Stimulated activated CD4-positive, alpha-beta T cell treated with anti-CD3 and anti-CD28 coated beads, Interleukin-4, amount 100 ng/mL, for 1 hour (primary cell): ENCODE measurements at places on chromosomes 6 and 20.
A peak's percentile ranks its signal among the peaks of the same experiment; 100 is the strongest.

GRCh38 chr20:10642856-10643559 lies 30.8 kb downstream of the JAG1 start:
- no peak for DNase-seq

GRCh38 chr6:5132731-5133130 lies 47.6 kb downstream of the PPP1R3G start:
- DNase-seq, result no peak

DNA sequence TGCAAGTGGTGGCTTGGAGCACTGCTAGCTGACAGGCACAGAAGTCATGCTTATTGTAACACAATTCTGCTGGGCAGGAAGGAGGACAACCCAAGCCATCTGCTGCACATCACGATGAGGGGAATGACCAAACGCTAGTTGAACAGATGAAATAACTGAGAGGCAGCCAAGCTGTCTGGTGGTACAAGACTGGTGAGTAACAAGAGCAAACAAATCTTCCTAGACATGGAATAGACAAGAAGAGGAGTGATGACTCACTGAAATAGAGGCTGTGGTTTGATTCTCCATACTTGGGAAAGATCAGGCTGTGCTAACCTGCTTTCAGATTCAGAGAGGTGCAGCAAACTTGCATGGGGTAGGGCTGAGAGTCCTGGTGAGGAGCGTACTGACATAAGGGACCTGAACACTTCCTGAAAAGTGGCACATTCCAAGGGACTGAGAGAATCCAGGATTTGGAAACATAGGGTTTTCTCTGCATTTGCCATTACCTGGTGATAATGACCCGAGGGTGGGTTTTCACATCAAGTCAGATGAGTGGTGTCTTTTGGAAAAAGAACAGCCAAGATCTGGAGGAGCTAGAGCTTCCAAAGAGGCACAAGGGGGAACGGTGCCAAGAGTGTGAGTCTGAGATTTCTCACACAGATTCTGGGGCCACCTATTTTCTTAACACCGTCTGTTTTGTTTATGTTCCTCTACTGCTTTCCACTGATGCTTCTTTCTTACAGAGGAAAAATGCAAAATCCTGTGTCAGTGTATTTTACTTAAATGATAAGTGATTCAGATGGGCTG lies 60.0 kb downstream of the PRL start:
- no peak for DNase-seq

DNA sequence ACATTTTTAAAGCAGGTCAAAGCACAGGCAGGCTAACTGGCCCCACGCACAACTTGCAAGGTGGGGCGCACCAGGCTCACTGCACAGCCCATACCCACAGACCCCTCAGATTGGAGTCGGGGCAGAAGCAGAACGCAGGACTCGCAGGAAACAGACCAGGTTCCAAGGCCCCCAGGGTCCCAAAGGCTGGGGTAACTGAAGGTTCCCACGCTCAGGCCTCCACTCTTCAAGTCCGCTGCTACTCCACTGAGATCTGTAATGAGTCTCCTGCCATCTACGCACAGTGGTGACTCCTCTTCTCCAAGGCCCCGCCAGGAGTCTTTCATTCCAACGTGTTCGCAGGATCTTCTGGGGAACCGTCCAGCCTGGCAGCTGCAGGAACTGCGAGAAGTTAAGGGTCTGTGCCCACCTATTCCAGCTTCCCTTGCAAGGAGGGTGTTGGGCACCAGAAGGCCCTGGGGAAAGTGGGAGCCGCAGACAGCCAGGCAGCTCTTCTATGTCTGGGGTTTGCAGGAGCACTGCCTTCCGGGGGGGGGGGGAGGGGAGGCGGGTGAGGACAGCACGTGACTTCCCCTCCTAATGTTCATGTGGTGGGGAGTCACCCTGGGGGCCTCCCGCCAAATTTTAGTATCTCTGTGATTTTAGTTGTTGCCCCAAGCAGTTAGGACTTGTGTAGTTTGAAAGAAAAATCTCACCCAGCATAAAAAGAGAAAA lies 2.0 kb upstream of the TAF4 start:
- DNase-seq, result no peak

- no peak for DNase-seq
Measured at GRCh38 chr20:7984192-7984591, 35.4 kb downstream of the TMX4 start.

GRCh38 chr20:54938707-54939106 lies 463.3 kb downstream of the DOK5 start:
- no peak for DNase-seq

GRCh38 chr6:121297694-121298093 lies 36.6 kb downstream of the TBC1D32 start:
- DNase-seq, result no peak

DNA sequence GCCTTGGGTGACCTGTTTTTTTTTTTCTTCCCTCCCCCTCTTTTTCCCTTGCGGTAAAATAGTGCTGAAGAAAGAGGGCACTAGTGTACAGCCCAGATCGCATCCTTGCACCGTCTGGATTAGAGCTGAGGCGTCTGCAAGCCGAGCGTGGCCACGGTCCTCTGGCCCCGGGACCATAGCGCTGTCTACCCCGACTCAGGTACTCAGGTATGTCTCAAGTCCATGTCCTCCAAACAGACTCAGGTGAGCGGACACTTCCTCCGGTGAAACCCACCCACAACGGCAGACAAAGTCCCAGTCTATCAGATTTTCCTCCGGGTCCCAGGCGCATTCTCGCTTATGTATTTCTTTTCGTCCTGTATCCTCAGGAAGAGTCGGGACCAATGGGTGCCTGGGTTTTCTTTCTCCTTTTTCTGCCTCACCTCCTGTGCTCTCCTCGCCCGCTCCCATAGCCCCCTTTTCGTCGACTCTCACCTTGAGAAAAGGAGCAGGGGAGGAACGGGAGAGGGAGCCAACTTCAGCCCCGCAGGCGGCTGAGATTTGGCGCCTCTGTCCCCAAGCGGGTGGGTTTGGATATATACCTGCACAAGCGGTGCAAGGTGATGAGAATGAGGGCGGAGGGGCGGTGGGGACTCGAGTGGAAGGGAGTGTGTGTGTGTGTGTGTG lies 1.1 kb upstream of the GRM1 start:
- DNase-seq, result no peak

DNA sequence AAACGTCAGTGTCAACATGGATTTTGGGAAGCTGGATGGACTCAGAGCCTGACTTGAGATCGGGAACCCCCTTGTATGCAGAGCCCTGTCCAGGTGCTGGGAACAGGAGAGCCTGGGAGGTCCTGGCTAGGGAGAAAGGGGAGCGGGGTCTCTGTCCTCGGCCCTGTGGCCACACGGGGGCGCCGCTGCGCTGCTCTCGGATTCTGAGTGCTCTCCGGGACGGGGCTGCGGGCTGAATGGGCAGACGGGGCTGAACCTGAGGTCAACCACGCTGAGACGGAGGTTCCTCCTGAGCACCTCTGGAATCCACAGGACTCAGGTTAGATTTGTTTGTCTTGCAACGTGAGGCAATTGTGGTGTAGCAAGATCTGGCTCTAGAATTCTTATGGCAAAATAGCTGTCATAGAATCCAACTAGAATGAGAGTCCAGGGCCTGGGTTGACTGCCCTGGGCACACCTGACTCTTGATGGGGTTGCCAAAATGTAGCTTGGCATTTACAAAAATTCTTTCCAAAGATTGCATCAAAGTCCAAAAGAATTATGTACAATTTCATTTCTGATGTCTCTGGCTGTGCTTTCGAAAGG lies 20.6 kb upstream of the HLA-F start:
- peak; percentile 80 for DNase-seq

DNA sequence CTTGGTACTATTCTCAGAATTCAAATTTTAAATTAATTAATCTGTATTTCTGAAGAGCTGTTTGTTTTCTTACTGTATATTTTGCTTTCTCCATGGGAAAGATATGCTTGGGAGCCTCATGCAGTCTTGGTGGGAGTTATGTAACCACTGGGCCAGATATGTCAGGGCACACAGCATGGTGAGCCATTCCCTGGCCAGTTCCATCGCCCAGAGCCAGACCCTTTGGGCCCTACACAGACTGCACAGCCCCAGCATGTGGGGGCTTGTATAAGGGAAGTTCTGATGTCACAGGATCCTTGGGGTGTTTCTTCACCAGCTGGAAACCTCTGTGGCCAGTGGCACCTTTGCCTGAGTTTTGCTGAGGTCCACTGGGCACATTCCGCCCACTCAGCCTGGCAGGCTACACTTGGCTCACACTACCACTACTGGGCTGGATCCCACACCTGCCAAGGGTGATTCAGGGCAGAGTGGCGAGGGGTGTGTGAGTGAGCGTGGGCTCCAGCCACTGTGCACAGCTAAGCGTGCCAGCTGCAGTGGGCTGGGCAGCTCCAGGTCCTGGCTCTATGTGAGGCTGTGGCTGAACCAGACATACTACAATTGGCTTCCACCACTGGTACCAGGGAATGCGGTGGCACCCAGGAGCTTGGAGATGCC lies 293.5 kb downstream of the ARHGAP18 start:
- no peak for DNase-seq

GRCh38 chr20:33400812-33401183 lies 521 bp downstream of the CDK5RAP1 start:
- DNase-seq, result no peak

- no peak for DNase-seq
Measured at GRCh38 chr6:144434308-144434990, 149.3 kb downstream of the UTRN start.

DNA sequence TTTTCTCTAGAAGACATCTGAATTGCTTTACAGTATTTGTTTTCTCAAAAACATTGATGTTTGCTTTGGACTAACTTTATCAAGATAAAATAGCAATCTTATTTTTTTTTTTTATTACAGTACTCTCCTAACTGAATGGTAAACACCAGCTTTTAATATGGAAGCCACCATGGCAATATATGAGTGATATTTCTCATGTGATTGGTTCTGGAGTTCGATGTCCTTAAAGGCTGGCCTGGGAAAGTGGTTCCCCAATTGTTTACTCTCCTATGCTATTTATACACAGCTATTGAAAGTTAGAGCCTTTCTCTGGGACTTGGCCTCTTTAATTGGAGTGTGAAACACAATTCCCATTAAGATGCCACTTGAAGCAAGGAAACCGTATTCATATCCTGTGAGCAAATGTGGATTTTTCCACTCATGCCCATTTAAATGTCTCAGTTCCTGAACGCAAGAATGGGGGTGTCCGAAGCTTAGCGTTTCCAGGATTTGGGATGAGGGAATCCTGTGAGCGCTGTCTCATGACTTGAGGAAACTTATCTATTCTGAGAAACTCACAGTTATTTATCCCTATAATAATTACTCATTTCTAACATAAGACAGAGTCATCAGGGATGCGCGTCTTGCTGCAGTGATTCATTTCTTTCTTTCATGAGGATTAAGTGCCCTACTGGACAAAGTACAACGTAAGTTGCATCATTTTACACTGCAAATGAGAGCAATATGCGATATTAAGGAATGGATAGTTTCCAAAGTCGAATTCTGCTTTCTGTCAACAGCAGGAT lies 143.3 kb upstream of the PREP start:
- DNase-seq, result no peak

GRCh38 chr6:99285881-99286280 lies 63.6 kb downstream of the FAXC start:
- no peak for DNase-seq

DNA sequence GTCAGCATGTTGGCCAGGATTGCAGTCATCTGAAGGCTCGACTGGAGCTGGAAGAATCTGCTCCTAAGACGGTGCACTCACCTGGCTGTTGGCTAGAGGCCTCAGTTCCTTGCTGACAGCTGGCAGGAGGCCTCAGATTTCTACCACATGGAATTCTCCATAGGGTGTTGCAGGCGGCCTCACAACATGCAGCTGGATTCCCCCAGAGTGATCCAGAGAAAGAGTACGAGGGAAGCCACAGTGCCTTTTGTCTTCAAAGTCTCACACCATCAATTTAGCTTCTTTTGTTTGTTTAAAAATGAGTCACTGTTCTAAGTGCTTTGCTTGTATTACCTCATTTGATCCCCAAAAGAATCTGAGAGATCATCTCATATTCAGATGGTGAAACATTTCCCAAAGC lies 65.5 kb upstream of the FYN start:
- DNase-seq, result no peak

DNA sequence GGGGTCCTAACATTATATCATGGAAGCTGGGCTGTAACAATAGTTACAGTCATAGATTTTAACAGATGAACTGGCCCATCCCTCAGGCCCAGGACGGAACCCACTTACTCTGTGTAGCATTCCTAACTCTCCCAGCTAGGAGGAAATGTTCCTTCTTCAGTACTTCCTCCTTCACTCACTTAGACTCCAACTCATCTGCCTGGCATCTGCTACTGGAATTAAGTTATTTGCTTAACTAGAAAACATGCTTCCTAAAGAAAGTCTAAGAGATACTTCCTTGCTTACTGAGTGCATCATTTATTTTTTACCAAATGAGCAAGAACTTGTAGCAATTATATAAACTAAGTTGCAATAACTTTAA lies 20.5 kb downstream of the GCLC start:
- DNase-seq, result no peak

GRCh38 chr6:91442342-91442741 lies 855.5 kb upstream of the MAP3K7 start:
- no peak for DNase-seq

DNA sequence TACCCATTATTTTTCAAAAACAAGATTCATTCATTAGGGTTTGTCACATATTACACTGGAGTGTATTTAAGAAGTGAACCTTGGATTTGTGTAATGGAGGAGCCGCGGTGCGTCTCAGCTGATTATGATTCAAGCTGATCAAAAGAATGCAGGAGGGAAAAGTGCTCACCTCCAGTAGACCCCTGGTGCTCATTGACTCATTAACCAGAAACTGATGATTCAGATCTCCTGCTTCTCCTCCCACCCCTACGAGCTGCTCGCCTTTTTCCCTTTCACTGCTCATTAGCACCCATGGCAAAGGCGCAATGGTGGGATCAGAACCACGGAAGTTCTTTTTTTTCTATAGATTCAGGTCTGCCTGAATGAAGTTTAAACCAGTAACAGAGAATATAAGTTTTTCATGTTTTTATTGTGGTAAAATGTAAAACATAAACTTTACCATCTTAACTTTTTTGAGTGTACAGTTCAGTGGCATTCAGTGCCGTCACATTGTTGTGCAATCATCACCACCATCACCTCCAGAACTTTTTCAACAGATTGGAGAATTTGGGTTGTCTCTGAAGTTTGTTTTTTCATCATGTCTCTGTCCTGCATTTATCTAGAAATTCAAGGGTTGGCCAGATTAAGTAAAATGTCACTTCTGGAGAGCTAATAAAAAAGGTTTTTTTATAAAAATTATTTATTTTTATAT lies 101.6 kb downstream of the LINC00237 start:
- DNase-seq, result no peak

GRCh38 chr6:14254505-14254904 lies 136.9 kb downstream of the CD83 start:
- no peak for DNase-seq

- no peak for DNase-seq
Measured at GRCh38 chr6:133977983-133978895, 25.2 kb downstream of the TBPL1 start.
